Kidney (tissue), 22 donors: ENCODE measurements at places on chromosomes 3 and 15. TPM values are rescaled to one million over a fixed set of nuclear protein-coding genes. Genes with fewer than 3 reads are reported as not detected.

- DNase-seq: no peak
Observed at GRCh38 chr15:74804935-74805334, 7.7 kb upstream of the LMAN1L start.

- DNase-seq: no peak
Observed at GRCh38 chr3:60015032-60015705, 965.3 kb upstream of the CFAP20DC start.

DNA sequence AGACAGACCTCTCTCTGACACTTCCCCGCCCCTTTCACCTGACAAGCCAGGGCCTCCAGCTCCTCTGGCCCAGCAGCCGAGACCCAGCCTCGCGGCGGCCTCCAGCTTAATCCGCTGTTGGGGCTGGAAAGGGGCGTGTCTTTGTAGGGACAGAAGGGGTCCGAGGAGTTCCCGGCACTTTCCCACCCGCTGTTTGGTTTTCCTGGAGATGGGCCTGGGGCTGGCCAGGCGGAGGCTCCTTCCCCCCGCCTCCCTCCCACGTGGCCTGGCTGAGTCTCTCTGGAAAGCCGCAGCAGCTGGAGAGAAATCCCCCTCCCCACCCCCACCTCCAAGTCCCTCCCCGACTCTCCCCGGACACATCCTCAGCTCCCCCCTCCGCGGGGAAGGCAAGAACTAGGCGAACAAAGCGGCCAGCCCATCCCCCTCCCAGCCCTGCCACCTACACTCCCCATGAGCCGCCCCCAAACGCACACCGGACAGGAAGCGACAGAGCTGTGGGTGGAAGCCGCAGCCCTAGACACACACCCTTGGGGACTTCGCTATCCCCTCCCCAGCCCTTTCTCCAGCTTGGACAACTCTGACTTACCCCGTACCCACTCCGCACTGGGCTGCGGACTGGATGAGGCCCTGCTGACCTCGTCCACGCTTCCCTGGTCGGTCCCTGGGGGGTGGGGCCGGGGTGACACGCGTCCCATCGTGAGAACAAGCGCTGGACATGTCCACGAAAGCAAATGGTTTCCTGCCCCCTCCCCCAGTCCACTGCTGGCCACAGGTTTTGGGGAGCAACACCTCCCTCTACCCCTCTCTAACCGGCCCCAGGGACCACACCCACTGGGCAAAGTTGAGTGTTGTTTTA, 1.2 kb downstream of the IGDCC4 start:
- DNase-seq: peak; percentile 80

- no peak for DNase-seq
Observed at GRCh38 chr3:183210862-183211341, 42.2 kb upstream of the B3GNT5 start.

DNA sequence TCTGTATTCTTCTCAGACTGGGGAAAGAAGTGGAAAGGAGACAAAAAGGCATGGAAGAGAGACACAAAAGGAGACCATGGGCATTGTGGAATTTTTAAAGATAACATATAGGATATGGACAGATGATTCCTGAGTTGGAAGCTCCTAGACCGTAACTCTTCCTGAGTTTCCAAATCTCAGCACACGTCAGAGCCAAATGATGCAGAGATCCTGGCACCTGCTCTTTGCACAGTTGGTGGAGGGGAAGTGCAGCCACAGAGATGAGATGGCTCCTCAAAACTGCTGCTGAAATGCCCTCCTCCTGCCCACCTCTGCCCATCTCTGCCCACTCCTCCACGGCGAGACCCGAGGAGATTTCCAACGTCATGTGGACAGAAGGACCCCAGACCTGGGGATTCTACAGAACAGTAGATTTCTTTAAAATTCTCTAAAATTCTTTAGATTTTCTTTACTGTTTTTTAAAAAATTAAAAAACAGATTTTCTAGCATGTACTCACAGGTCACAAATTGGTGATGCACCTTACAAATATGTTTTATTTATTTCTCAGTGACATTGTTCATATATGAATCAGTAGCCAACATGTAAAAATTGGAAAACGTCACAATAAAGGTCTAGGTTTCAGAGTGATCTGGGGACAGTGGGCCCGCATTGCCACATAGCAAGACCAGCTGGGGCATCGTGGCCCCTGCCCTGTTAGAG, 8.1 kb downstream of the CPN2 start:
- no peak for DNase-seq

- no peak for DNase-seq
Observed at GRCh38 chr15:78149805-78150751, 916 bp downstream of the IDH3A start.

- no peak for DNase-seq
Observed at GRCh38 chr3:13023235-13023970, 49.8 kb downstream of the IQSEC1 start.

- no peak for DNase-seq
Observed at GRCh38 chr15:40852529-40852928, 8.7 kb downstream of the SPINT1 start.

- no peak for DNase-seq
Observed at GRCh38 chr3:188060840-188061544, 93.0 kb upstream of the LPP start.

DNA sequence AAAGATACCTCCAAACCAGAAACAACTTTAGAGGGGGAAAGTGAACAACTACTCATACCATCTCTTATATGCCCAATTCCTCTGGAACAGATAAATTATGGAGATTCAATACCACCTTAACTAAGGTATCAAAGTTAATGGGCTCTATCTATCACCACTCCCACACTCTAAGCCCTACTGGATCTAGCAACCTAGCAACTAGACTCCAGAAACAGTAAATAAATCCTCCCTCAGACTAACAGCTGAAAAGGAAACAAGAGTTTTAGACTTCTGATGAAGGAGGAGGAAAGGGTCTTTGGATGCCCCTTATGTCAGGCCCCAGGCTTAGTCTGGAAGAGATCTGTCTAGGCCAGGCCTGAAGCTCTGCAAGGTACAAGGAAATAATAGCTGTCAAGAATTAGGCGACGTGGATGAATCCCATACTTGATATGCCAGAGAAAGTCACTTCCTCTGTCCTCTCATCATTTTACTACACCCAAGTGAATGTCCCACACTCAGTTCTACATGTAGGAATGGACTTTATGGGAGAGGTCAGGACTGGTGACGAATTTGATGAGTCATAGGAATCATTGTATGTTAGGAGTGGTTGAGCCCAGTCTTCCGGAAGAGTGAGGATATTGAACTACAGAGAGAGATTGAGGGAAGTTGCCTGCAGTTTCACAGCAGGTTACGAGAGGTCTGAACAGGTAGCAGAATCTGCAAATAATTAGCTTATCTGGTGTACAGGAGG, 113.8 kb downstream of the AKAP13 start:
- no peak for DNase-seq

GRCh38 chr15:37771465-37771864, 163.0 kb upstream of the TMCO5A start:
- no peak for DNase-seq

DNA sequence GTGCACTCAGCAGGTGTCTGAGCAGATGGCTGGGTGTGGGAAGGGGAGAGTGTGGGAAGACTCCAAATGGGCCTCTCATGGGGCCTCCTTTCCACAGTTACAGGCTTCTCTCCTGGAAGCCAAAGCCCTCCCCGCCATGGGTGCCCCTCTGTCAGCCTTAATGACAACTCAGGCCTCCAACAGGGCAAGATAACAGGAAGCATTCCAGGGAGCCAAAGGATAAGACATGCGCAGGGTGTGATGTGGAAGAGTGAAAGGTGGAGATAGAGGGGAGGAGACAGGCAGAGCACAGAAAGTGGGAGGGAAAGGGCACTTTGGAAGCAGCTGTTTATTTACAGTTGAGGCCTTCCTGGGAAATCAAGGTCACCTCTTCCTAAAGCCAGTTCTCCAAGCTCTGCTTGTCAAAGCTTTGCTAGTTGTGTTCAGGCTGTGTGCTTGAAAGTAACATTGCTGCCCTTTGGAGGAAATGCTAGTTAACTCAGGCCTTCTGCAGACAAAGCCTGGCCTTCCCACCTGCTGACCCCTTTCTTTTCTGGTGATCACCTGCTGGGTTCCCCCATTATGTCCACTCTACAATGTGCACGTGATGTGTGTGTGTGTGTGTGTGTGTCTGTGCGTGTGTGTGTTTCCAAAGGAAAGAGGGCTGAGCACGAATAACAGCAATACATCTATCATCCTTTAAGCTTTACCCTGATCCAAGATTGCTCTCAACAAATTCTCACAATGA, 35.2 kb upstream of the SMAD3 start:
- no peak for DNase-seq

DNA sequence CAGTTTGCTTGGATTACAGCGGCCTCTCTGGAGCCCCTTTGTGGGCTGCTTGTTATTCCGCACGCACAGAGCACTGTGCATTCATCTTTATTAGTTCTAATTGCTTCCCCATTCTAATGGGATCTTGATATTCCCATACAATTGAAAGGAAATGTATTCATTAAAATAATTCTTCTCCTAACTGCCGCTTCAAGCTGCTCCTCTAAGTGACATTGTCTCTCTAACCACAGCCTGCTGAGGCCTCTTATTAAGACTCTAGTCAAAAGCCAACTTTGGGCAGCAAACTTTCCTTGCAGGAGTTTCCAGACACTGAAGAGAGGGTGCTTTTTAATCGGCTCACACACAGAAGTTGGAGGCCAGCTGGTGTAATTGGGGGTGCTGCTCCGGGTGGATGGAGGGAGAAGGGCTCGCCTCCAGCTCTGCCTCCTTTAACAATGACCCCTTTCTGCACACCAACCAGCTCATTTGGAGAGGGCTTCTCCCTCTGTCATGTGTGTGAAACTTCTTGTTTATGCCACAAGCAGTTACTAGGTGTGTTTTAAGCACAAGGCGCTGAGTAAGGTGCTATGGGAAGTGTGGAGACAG, 5.6 kb upstream of the MAGEF1 start:
- DNase-seq: no peak

- peak; percentile 90 for DNase-seq
Observed at GRCh38 chr3:23805633-23806533, at the start of gene UBE2E1. TSS of gene UBE2E1 (plus strand) at chr3:23805955. CDS start at chr3:23807270, 1,315 bp downstream.

GRCh38 chr3:88462230-88462629, 312.5 kb downstream of the C3orf38 start:
- no peak for DNase-seq

GRCh38 chr3:195863121-195864061, 45.0 kb downstream of the TNK2 start:
- DNase-seq: peak; percentile 89

DNA sequence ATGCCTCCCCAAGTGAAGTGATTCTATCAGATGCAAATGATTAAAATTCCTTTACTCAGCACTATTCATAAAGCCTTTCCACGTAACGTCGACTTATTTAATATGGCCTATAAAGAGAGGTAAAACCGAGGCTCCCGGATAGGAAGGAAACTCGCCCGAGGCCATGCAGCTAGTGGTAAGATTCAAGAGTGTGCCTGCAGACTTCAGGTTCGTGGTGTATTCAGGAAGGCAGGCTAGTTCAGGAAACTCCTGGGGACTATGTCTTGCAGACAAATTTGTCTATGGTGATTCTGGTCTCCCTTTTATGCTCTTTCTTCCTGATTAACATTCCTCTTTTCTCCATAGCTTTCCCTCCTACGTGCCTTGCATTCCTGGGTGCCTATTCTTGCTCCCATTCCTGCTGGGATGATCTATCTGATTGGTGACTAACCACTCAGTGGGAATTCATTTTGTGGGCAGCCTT, 150.7 kb downstream of the SST start:
- DNase-seq: no peak

- DNase-seq: peak; percentile 61
Observed at GRCh38 chr3:63343674-63344073, 65.6 kb downstream of the SYNPR start.

GRCh38 chr3:134487406-134487805, 1.5 kb downstream of the CEP63 start:
- DNase-seq: no peak

- no peak for DNase-seq
Observed at GRCh38 chr3:16205156-16205870, 30.8 kb downstream of the GALNT15 start.

DNA sequence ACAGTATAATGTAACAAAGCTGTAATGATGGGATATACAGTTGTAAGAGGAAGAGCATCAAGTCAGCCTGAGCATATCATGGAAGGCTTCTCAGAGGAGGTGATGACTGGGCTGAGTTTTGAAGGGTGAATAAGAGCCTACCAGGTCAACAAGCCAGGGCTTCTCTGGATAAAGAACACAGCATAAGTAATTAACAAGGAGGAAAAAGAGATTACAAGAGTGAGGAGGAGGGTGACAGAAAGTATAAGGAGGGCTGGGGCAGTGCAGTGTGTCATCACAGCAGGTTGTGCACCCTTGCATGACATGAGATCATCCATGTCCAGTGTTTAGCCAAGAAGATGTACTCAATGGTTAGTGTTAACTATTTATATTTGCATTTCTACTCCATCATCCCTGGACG, 16.9 kb upstream of the SPATA12 start:
- DNase-seq: no peak

GRCh38 chr3:195034101-195034500, 236.9 kb downstream of the XXYLT1 start:
- DNase-seq: no peak

- DNase-seq: no peak
Observed at GRCh38 chr15:74399511-74400312, 32.3 kb upstream of the CYP11A1 start.

DNA sequence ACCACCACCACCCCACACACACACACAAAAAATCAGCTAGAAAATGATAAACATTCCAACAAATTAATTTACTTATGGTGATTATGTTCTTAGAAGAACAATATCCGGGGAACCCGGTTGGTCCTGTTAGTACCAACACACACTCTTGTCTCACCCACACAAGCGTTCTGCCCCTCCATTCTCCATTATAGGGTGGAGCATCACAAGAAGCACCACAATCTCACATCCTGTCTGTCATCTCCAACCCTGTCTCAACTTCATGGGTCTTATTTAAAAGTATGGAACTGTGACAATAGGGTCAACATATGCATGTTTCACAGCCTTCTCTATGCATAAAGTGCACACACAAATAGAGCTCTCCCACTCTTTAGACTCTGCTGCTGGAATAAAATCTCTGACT, 5.6 kb downstream of the GSK3B start:
- DNase-seq: no peak

- DNase-seq: no peak
Observed at GRCh38 chr3:66809595-66809958, 188.5 kb upstream of the KBTBD8 start.

CPLX3 gene
- total RNA-seq: not detected

IL1RAP gene
- 10.0 TPM for total RNA-seq

CKMT1A gene
- 15.1 TPM for total RNA-seq

LRRC15 gene
- 0.63 TPM for total RNA-seq

CYFIP1 gene
- 143 TPM for total RNA-seq

RAB8B gene
- total RNA-seq: 33.6 TPM

IL17RD gene
- total RNA-seq: 18.9 TPM

ZDHHC19 gene
- 0.57 TPM for total RNA-seq

ROBO2 gene
- total RNA-seq: 1.3 TPM

MITF gene
- total RNA-seq: 52.6 TPM

AMOTL2 gene
- 83.5 TPM for total RNA-seq

DHFR2 gene
- total RNA-seq: 9.9 TPM

DUOXA2 gene
- total RNA-seq: not detected

ANKRD63 gene
- total RNA-seq: not detected
